ENCODE measurements at places on chromosomes 3 and 15. TPM values are rescaled to one million over a fixed set of nuclear protein-coding genes. Genes with fewer than 3 reads are reported as not detected.

DNA sequence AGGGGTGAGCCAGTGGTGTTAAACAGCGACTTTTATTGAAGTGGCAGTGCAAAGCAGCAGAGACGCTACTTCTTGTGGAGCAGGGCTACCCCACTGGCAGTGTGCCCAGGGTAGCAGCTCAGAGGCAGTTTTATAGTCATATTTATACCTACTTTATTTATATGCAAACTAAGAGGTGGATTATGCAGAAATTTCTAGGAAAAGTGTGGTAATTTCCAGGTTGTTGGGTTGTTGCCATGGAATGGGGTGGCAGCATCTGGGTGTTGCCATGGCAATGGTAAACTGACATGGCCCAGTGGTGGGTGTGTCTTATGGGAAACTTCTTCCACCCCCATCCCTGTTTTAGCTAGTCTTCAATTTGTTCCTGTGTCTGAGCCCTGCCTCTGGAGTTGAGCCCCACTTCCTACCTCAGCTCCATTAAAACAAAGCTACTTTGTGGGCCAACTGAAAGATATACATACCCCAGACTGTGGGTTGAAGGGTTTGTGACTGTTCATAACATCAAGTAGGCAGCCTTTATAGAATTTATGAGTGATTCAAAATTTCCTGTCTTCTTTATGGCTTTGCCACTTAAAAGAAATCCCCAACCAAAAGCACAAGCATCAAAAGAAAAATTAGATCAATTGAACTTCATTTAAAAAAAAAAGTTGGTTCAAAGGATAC, 60.3 kb downstream of the EBLN2 start:
- DNase-seq, result no peak

DNA sequence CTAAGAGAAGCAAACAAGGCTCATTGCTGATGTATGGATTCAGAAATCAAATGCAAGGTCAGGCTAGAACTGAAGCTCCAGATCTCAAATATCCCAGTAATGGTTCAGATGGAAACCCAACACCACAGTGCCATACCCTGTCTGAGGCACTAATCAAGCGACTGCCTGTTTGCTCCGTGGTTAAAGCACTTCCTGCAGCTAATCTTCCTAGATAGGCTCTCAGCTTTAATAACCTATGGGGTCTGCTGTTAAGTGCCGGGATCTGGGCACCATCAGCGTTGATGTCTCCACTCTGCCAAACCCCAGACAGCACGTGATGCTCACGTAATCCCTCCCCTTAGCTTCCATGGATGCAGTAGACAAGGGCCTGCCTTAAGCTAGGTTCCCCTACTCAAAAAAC, 262.6 kb downstream of the MECOM start:
- no peak for DNase-seq

DNA sequence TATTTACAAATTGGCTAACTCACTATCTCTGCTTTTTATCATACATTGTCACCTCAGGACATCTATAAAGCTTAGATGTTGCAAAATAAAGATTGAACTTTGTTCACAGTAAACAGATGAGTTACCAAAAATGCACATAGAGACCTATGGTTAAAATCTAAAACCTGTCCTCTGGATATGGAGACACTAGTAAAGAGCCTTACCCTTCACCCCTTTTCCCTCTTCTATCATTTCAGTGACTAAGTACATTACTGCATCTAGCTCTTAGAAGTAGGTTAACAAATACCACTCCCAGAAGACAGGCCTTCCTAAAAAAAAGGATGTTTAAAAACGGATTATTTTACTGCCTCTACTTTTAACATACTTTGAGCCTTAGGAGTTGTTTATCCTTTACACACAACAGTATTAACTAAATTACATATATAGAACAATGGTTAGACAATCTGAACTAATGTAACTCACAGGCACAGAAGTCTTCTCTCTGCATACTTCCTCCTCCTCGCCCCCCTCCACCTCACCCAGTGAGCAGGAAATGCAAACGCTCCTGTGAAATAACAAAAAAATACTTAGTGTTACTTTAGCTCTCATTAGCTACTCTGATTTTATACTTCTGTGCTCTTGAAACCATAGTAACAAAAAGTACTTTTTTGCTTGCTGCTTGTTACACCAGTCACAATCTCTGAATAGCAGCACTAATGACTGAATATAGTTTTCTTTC, 23.3 kb downstream of the IREB2 start:
- no peak for DNase-seq

DNA sequence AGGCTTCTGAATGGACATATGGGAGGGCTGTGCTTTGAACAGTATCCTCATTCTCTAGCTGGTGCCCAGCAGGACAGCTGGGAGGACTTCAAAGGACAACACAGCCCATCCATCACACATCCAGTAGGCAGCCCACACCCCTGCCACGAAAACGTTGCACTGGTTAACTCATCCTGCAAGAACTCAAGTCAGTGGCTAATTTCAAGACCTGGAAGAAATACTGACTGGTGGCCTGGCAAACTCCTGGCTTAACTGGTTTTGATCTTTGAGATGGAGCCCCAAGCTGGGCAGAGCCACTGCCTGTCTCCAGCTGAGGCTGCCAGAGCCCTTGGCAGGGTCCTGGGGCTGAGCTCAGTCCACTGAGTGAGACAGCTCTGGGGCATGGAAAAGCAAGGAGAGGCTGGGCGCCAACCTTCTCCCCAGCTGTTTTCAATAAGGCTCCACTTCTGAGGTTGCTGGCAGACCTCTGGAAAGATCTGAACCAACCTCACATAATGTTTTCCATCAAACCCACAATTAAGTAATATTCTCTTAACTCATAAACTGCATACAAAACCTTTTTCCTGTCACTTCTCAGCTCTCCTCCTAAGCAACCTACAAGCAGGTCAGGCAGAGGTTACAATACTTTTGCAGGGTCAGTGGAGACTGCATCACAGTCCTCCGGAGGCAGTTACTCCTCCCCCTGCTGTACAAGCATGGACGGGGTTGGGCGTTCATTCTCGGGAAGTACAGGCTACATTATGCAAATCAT, 110.3 kb downstream of the MYLK start:
- DNase-seq, result peak; percentile 92

UBXN7 gene
- 36.0 TPM for total RNA-seq

MELTF gene
- 10.6 TPM for total RNA-seq

ALDH1A2 gene
- 28.4 TPM for total RNA-seq

CFAP44 gene
- total RNA-seq, result 14.1 TPM

All from lung (tissue), 17 donors.